ENCODE measurements at places on chromosomes 16 and 17.

GRCh38 chr17:43694081-43694870 is 32.6 kb upstream of the MEOX1 start:
- peak; percentile 65 for DNase-seq

DNA sequence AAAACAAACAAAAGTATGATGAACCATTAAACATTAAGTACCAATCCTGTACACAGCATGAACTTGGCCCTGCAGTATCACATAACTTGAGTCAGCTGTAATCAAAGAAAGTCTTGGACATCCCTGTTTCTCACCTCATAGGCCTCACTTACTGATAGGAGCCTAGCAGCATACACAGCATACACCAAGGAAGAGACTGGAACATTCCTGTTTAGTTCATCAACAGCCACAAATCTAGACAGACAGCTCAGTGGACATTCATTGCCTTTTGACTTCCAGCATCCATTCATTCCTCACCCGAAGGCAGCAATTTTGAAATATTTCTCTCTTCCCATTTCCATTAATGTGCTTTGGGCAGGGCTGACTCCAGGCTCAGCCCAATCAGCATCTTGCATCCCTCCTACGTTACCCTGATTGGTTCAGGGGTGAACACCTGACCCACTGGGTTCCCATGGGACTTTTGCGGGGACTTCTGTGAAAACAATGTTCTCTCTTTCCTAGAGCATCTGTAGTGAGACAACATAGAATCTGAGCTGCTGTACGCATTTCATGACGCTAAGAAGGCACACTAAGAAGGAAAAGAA is 336.7 kb upstream of the ZFHX3 start:
- DNase-seq = no peak

DNA sequence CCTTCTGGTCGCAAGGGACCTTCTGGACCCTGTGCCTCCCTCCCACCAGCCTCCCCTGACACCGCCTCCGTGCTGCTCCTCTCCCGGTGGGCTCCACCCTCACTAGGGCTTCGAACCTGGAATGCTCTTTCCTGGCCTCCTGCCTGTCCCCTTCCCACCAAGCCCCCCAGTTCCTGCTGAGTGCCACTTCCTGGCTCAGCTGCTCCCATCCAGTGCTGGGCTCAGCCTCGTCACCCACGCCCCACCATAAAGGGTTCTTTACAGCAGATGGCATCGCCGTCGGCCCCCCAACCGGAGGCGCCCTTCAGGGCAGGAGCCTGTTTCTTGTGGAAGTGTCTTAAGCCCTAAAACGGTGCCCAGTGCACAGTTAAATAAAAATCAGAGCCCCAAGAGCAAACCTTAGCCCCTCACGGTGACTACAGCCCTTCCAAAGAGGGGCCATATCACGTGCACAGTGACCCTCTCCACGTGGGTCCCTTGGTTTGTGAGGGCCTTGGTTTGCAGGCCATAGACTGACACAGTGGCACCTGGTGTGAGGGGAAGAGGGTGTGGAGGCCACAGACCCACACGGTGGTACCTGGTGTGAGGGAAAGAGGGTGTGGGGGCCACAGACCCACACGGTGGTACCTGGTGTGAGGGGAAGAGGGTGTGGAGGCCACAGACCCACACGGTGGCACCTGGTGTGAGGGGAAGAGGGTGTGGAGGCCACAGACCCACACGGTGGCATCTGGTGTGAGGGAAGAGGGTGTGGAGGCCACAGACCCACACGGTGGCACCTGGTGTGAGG is 111.4 kb downstream of the METRNL start:
- no peak for DNase-seq

- no peak for DNase-seq
Measured at GRCh38 chr16:18836702-18837101, 35.4 kb upstream of the ARL6IP1 start.

GRCh38 chr17:65586899-65587298 is 25.5 kb upstream of the AXIN2 start:
- DNase-seq = no peak

- no peak for DNase-seq
Measured at GRCh38 chr17:79072544-79072943, 2.1 kb upstream of the ENGASE start.

DNA sequence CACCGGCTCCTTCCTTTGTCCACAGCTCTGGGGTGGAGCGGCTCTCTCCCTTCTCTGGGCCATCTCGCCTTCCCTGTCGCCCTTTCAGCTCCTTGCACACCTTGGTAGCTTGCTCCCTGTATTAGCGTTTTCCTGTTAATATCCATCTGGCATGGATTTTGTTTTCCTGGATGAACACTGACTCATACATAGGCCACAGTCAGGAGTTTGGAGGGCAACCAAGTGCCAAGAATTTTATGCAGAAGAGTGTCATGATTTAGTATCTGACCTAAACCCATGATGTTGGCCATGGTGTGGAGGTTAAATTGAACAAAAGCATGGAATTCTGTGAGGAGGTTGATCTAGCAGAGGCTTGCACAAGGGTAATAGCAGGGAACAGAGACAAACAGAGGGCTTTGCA is 180.9 kb downstream of the AIPL1 start:
- no peak for DNase-seq

GRCh38 chr16:55083052-55083451 is 152.4 kb downstream of the IRX5 start:
- no peak for DNase-seq

- DNase-seq = no peak
Measured at GRCh38 chr16:69348222-69348621, 3.4 kb downstream of the TMED6 start.

DNA sequence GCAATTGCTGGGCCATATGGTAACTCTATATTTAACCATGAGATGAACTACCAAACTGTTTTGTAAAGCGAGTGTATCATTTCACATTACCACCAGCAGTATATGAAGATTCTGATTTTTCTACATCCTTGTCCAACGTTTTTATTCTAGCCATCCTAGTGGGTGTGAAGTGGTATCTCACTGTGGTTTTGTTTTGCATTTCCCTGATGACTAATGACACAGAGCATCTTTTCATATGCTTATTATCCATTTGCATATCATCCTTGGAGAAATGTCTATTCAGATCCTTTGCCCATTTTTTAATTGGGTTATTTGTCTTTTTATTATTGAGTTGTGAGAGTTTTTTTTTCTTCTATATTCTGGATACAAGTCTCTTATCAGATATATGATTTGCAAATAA is 83.6 kb downstream of the AKAP1 start:
- DNase-seq = no peak

- no peak for DNase-seq
Measured at GRCh38 chr16:31365131-31365865, 10.3 kb downstream of the ITGAX start.

GRCh38 chr16:582614-583331 is 7.1 kb upstream of the RAB40C start:
- DNase-seq = no peak

DNA sequence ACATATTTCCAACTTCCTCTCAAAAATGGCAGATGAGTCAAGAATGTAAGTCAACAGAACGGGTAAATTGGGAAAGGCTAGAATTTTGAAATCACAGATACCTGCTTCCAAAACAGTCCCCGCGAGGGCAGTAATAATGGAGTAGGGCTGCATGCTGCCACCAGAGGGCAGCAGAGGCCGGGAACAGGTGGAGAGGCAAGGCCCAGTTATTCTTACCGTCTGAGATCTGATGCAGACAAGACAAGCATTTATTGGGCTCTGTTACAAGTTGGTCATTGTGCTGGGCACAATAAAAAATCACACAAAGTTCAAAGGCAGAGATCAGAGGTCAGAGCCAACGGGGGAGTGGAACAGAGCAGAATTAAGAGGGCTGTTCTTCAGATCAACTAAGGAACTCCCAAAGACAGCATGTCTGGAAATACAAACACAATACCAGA is 8.8 kb upstream of the MLKL start:
- peak; percentile 81 for DNase-seq

GRCh38 chr16:89864527-89864820 is 8.9 kb upstream of the TCF25 start:
- no peak for DNase-seq

DNA sequence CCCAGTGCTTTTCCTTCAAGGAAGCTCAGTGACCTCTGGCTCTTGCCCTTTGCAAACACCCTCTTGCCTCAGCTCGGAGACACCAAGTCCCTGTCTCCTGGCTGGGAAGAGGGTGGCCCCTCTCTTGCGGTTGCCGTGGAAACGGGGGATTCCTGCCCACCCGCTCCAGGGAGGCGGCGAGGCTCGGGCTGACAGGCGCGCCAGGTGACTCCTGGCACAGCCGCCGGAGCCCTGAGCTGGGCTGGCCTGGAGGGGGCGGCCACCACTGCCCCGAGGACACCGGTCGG is 71.4 kb downstream of the ABR start:
- no peak for DNase-seq

DNA sequence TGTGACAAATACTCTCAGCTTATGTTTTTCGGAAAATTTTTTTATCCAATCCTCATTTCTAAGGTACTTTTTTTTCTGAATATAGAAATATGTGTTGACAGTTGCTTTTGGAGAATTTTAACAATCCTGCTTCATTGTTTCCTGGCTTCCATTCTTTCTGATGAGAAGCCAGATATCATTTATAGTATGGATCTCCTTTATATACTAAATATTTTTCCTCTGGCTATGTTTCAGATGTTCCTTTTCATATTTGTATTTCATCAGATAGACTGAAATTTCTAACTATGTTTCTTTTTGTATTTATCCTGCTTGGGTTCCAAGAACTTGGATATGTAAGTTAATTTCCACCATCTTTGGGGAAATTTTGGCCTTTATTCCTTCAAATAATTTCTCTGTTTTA is 138.9 kb upstream of the CDH11 start:
- no peak for DNase-seq

GRCh38 chr16:79691007-79691406 is 90.5 kb upstream of the MAF start:
- no peak for DNase-seq

DNA sequence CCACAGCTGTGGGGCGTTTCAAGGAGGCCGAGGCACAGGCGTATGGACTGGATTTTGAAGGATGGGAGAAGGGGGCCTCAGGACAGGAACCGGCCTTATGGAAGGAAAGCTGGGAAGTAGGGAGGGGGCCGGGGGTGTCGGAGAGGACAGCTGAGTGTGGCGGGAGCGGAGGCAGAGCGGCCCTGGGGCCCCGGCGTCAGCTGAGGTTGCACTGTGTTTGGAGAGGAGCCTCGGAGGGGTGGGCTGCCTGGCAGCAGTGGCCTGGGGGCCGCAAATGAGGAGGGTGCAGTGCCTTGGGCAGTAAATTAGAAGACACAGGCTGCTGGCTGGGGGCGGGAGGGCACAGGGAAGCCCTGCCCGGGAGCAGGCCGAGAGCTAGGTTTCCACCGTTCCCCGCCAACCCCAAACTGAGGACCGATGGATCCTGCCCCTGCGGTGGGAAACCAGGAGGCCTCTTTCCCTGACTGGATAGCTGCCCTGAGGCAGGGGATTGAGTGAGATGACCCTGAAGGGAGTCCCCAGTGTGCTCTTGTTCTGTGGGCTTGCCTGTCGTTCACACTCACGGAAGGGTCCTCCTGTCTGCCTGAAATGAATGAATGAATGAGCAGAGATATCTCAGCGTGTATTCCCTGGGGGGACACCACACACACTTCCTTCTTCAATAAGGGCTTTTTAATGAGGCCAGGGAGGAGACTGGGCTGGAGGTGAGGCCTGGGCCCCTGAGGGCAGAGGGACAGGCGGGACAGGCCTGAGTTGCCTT is 18.4 kb downstream of the FOXJ1 start:
- DNase-seq = no peak

DNA sequence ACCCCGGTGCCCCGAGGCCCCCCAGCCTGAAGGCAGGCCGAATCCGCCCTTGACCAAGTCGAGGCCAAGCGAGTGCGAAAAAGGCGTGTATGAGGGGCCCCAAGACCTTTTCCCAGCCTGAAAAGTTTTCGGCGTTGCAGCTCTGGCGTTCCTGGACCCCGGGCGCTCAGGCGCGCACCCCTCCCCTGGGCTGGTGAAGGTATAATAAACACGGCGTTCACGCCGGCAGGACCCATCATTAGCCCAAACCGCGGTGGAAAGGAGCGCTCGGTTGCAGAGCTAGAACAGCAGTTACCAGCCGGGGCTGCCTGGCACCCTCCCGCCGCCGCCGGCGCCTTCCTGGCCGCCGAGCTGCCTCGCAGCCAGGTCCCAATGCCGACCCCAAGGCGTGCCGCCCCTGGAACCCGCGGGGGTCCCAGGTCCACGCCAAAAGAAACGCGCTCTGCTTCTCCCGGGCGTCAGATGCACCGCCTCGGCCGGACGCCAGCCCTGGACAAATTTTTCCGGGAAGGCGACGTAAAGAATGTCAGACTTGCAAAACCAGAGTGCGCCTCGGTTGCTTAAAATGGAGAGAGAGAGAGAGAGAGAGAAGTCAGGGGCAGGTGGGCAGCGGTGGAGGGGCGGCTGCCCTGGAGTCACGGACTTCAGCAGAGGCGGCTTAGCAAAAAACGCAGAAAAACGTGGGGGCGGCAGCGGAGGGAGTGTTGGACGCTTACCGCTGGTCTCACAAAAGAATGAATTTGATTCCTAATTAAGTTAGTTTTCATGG is 11.5 kb upstream of the FOXF1 start:
- DNase-seq = no peak

DNA sequence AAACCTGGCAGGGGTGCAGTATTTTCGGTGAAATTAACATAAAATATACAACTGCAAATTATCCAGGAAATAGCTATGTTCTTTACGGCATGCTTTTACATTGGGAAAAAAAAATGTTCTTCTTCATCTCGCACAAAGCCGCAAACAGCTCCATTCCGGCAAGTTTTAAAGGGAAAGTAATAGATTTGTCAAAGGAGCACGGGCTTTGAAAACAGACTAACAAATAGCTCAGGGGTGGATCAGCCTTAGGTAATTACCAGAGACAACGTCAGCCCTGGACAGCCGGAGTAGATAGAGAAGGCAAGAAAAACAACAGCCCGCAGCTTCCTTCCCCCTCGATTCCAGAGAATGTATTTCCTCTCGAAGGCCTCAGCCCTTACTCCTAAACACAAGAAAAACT is 222.5 kb downstream of the C16orf78 start:
- DNase-seq = no peak

DNA sequence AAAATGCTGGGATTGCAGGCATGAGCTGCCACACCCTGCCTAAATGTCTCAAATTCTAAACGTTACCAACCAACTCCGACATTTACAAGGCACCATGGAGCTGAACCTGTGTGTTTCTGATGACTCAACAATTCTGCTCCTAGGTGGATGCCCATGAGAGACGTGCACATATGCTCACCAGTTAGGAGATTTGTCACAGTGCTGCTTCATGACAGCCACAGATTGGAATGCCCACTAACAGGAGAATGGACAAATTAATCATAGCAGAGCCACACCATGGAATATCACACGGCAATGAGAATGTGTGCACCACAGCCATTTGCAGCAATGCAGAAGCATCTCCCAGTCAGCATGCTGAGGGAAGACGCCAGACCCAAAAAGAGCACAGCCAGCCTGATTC is 8.0 kb upstream of the KCNG4 start:
- no peak for DNase-seq
